Cortex of kidney (tissue), 1 donor: ENCODE measurements at places on chromosomes 2 and 18.

GRCh38 chr2:64250751-64251423 is 106.7 kb upstream of the PELI1 start:
- no peak for DNase-seq

DNA sequence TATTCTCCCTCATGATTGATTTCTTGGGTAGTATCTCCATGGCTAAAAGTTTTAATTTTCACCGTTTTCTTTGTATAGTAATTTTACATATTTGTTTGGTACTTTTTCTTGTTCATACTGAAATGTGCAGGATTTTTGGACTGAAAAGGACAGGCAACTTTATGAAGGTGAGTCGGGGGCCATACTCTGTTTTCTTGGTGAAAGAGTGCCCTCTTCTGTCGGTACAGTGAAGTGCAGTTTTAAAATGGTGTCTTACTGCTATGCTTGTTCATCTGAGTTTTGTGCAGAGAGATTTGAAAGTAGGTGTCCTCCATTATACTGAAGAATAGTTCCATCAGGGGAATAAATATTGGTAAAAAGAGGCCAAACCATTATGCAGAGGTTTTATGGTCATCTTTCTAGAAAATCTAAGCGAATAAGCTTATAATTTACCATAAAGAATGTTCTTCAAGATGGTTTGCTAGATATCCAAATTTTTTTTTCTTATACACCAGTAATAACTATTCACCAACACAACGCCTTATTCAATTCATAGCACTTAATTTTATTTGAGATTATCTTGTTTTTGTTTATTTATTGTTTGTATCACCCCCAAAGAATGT is 8.7 kb upstream of the SERPINB13 start:
- no peak for DNase-seq

DNA sequence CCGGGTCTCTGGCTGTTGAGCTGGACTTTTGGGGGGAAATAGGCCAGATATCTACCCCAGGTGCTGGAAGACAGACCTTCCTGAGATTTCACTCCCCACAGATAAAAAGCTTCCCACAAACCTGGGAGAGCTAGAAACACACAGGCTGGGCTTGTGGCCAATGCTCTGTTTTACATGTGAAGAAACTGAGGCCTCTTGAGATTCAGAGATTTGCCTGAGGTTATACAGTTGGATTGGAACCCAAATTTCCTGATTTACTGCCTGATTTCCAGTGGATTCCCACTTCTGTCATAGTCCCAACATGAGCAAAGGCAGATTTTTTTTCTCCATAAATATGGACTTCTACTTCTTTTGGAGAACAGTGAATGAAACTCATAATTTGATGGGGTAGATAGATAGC is 360.2 kb downstream of the SETBP1 start:
- no peak for DNase-seq

GRCh38 chr2:226474131-226474530 is 325.5 kb downstream of the IRS1 start:
- no peak for DNase-seq

DNA sequence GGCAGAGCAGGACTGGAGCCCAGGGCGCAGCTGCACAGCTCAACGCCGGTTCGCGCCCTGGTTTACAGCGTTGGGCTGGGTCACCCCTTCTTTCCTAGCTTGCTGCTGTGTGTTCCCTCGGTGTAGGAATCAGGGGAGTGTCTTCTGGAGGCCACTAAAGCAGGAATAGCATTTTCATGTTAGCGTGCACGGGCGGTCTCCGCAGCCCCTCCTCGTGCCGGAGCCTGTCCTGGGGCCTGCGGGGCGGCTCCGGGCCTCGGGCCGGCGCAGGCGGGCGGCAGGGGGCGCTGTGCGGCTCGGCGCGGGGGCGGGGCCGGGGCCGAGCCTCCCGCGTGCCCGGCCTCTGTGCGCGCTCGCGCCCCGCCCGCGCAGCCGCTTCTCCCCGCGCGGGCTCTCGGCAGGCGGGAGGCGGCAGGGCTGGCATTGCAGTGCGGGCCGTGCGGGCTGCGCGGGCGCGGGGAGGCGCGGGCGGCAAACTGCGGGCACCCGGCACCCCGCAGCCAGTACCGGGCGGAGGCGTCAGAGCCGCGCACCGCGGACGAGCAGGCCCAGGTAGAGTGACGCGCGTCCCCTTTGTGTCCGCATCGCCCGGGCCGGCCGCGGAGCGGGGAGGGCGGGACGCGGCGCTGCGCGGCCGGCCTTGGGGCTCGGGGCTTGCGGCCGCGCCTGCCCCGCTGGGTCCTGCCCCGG is at the start of gene RNF144A:
Gene RNF144A (plus strand): TSS at position 342 of the 690 bp plus-strand sequence. CDS start 79,515 bp downstream, outside the sequence.
- DNase-seq = no peak
